ENCODE measurements at places on chromosomes 1 and 21.
A peak's percentile ranks its signal among the peaks of the same experiment; 100 is the strongest.

- DNase-seq, result peak; percentile 50
Observed at GRCh38 chr1:172429331-172430127, 9.0 kb downstream of the C1orf105 start.

DNA sequence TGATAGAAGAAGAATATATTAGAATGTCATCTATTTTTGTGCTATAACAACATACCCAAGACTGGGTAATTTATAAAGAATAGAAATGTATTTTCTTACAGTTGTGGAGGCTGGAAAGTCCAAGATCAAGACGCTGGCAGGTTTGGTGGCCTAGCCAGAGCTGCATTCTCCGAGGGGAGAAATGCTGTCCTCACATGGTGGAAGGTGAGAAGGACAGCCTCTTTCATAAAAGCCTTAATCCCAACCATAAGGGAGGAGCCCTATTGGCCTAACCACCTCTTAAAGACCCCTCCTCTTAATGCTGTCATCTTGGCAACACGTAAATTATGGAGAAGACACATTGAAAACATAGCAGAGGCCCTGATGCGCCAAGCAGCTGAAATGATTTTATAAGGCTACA is 60.1 kb upstream of the KAZN start:
- DNase-seq, result no peak

DNA sequence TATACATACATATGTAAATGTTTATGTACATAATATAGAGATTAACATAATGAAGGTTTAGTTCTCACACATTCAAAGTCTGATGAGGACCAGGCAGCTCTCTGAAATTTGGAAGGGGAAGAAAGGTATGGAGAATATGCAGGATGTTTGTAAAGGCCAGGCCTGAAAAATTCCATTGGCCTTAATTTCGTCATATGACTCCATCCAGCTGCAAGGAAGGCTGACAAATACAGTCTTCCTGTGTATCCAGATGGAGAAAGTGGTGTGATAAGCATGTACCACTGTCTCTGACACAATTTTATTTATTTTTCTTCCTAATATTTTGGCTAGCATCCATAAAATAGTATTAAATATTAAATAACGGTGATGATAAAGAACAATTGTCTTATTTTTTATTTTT is 6.3 kb upstream of the SGIP1 start:
- no peak for DNase-seq

- no peak for DNase-seq
Observed at GRCh38 chr1:204652497-204652896, 33.0 kb downstream of the LRRN2 start.

DNA sequence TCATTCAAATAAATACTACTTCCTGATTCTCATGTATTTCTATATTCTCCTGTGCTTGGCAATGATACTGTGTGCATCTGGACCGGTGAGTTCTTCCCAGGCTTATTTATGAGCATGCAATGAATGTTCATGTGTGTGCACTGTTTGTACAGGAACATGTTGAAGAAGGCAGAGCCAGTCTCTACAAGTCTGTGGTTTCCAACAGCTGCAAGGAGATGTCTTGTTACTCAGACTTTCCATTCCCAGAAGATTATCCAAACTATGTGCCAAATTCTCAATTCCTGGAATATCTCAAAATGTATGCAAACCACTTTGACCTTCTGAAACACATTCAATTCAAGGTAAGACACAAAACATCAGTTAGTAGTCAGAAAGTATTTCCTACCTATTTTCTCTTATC is 19.1 kb downstream of the FMO1 start:
- no peak for DNase-seq

DNA sequence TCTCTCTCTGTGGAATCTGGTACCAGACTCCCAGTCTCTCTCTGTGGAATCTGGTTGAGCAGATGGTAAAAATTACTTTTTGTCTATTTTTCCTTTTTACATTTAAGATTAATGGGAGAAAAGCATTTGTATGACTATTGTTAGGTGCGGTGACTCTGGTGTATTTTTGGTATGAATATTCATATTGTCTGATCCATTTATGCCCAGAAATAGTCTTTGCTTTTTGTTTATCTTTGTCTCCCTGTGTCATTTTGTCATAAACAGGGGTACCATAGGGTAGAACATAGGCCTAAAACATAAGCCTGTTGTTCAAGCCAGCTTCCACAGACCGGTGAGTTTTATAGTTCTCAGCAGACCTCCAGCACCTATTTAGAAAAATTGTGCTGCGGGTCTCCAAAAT is 78.7 kb downstream of the ETS2 start:
- no peak for DNase-seq

GRCh38 chr1:64769482-64769881 is 24.6 kb downstream of the RAVER2 start:
- no peak for DNase-seq
